CD8-positive, alpha-beta memory T cell (primary cell): ENCODE measurements at places on chromosomes 6 and 20. TPM values are rescaled to one million over a fixed set of nuclear protein-coding genes. Genes with fewer than 3 reads are reported as not detected.
A peak's percentile ranks its signal among the peaks of the same experiment; 100 is the strongest.

- DNase-seq: peak; percentile 25
Observed at GRCh38 chr6:5302995-5303622, 41.8 kb downstream of the FARS2 start.

- DNase-seq: no peak
Observed at GRCh38 chr6:135334169-135334568, 153.1 kb downstream of the MYB start.

Gene RIPOR3
- total RNA-seq: not detected

Gene DTNBP1
- 15.5 TPM for total RNA-seq

Gene FAM50B
- total RNA-seq: 7.3 TPM
